ENCODE measurements at places on chromosomes 2 and 18.

DNA sequence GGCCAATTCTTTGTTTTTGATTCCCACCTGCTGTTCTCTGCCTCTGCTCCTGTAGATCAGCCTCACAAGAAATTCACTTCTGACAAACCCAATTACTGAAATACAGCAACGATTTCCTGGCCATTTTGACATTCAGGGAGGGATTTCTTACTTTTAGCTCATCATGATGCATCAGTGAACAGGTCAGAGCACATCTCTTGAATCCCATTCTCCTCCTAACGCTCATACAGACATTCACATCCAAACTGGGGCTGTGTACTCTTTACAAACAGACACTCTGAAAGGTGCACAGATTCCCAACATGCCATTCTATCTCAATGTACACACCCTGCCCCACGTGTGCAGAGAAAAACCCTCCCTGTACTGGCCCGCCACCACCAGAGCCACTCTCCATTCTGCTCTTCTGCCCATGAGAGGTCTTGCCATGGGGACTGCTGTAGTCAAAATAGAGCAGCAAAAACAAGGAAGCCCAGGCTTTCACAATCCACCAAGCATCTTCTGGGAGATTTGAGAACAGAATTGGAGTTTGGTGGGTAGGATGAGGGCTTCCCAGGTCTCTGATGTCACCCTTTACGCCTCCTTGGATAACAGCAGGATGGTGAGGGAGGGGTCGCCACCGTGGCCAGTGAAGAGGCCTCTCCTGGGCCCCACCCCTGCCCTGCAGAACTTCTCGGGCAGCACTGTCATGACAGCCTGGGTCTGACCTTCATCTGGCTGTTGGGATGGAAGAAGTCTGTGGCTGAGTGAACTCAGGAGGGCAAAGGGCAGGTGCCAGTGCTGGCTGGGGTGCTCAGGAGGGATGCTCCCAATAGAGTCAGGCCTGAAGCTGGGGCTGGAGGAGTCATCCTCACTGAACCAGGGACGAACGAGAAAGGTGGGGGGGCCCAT is 41.9 kb upstream of the ZFP36L2 start:
- no peak for DNase-seq

DNA sequence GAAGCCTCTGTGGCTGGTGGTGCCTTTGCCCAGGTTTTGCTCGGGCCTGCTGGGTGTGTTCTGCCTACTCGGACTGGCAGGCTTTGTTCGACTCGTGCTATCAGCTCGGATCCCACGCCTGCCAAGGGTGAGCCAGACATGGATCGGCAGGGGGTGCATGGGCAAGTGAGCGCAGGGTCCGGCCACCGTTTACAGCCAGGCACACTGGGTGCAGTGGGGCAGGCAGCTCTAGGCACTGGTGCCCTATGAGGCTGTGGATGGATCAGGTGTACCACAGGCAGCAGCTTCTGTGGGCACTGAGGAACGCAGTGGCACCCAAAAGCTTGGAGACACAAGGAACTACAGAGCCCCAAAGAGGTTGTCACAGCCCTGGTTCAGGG is 25.6 kb downstream of the MARCHF7 start:
- DNase-seq, result no peak

- no peak for DNase-seq
Observed at GRCh38 chr2:213148572-213149261, 2.7 kb downstream of the IKZF2 start.

- no peak for DNase-seq
Observed at GRCh38 chr18:31197676-31198075, 35.0 kb upstream of the DSC1 start.

DNA sequence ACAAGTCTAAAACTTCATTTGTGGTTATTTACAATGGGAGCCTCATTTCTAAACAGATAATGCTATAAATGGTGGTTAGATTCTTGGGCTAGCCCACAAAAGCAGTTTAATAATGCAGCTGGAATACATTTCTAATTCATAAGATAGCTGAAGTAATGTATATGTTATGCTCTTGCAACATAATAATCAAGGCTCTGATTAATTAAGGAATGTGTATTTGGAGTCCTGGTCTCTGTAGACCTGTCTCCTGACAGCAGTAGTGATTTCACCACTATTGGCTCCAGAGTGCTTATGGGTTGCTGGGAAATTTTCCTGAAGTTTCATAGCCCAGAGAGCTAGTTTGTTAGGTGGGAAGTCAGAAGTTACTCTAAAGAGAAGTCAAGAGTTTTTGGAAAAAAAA is 21.3 kb upstream of the CDC42EP3 start:
- no peak for DNase-seq

GRCh38 chr2:197803033-197803444 is 1.4 kb upstream of the PLCL1 start:
- DNase-seq, result no peak

DNA sequence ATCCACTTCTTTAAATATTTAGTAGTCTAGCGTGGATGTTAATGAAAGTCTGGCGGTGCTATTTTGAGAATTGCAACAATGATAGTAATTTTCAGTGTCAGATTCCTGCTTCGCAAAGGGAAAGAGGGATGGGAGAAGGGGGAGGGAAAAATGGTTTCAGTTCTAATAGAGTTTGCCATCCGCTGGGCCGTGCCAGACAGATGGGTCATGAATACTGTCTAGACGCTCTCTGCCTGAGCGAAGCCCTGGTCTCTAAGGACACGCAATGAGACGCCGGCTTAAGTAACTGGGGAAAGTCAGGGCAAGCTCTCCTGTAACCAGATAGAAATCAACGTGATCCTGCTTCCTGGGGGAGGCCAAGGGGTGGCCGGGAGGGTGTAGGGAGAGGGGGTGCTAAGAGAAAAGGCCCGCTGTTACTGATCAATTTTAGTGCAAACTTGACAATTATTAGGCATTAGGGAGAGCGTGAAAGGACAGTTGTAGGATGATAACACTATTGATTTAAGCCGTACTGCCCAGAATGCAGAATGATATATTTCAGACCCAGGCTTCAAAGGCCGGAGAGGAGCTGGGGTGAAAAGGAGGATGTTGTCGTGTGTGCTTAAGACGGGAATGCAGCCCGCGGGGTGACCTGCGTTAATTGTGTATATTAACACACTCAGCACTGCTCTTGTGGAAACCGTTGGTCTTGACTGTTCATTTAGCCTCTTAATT is 229.2 kb downstream of the LDLRAD4 start:
- no peak for DNase-seq

- no peak for DNase-seq
Observed at GRCh38 chr2:223929571-223930102, 15.5 kb downstream of the WDFY1 start.

GRCh38 chr2:181122601-181123000 is 142.2 kb downstream of the UBE2E3 start:
- no peak for DNase-seq

DNA sequence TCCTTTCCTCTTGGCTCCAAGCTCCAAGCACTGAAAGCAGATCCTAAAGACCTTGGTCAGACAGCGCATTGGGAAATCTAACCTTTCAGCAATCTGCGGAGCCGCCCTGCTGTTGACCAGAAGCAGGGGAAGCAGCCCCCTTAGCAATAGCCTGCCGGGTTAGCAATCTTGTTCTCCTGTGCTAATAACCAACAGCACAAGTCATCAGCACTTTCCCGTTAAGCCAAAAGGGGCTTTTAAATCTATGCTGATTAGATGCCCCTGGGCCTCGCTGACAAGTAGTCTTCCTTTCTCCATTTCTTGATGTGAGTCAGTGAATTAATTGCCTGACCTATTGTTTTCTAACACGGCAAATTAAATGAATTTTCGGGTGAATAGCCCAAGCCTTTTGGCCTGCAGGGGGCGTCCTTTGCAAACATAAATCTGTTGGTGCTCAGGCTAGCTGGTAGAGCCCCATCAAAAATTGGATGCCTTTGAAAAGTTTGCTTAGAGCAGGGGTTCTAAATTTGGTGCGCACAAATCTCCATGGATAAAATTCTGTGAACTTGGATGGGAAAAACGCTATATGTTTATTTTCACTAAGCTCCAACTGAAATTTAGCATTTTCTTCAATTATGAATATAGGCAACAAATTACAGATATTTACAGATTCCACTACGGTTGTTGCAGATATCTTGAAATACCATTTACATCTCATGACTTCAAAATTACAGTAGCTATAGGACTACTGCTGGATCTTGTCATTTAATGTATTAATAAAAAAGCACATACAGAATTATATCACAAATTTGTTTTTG is 24.6 kb downstream of the MAIP1 start:
- peak; percentile 56 for DNase-seq

GRCh38 chr2:186980787-186981550 is 132.0 kb upstream of the ZSWIM2 start:
- DNase-seq, result no peak

DNA sequence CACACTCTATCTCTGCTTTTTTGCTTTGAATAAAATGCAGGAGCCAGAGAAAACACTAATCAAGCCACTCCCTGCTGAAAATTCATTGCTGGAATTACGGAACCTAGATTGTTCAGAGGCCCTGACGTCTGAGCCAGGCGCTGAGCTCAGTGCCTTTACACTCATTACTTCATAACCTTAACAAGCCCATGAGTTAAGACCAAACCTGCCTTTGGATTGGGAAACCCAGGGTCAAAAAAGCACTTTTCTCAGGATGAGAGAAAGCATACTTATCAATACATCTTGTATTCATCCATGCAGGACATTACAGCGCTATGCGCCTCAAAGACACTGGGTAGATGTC is 762 bp downstream of the INO80C start:
- DNase-seq, result no peak

- DNase-seq, result no peak
Observed at GRCh38 chr2:46863882-46864281, 51.7 kb downstream of the MCFD2 start.

DNA sequence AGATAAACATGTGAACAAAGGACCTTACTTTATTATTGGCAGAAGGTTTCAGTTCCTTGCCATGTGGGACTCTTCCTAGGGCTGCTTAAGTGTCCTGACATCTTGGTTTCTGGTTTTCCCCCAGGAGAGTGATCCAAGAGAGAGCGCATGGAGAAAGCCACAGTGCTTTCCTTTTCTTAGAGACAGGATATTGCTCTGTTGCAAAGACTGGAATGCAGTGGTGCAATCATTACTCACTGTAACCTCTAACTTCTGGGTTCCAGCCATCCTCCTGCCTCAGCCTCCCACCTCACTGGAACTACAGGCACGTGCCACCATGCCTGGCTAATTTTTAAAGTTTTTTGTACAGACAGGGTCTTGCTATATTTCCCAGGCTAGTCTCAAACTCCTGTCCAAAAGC is 38.1 kb upstream of the TCF7L1 start:
- DNase-seq, result no peak

DNA sequence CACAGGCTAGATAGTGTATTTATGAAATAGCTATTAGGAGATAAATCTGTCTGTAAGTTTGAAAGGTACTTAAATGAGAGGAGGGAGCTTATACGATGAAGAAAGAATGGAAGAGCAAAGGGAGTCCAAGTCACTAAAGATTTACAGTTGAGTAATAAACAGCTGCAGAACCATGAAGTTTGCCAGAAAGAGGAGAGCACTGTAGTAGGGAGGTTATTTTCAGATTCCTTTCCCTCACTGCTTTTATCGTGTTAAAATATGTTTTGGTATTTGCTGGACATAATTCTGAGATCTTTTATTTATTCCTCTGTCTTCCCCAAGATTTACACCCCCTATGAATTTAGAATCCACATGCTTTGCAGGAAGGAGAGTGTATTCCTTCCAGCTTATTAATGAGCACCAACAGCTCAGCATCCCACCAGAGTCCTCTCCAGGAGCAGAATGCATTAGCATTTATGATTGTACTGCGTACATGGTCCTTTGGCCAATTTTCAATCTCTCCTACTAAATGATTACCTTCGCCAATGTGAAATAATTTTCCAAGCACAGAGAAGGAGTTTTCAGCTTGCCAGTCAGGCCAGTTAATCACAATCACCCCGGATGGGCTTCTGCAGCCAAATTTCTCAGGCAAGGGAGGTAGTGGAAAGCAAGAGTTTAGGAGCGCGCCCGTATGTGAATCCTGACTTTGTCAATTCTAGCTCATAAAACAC is 297.0 kb downstream of the NBAS start:
- no peak for DNase-seq

DNA sequence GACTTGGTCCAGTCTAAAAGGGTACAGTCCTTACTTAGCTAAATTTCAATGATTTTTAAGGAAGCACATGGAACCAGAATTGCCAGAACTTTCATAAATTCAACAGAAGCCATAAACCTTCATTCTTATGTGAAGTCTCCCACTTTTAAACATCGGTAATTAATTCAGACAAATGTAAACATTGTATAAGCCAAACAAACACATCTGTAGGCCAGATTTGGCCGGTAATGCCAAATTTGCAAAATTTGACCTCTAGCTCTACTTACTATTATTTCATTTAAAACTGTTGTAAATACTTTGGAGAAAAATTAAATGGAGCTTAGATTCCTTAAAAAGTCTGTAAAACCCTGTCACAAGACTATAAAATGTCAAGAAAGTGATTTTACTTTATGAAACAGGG is 83.2 kb upstream of the GALNT5 start:
- DNase-seq, result no peak

- no peak for DNase-seq
Observed at GRCh38 chr18:49322765-49323490, 137.5 kb downstream of the DYM start.

DNA sequence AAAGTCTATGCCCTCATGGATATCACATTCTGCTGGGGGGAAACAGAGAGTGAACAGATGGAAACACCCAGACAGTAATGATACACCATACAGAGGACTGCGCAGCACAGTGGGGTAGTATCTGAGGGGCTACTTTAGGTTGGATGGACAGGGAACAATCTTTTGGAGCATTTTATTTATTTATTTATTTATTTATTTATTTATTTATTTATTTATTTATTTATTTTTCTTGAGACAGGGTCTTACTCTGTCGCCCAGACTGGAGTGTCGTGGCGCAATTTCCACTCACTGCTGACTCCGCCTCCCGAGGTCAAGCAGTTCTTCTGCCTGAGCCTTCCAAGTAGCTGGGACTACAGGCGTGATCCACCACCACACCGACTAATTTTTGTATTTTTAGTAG is 89.2 kb downstream of the TGOLN2 start:
- no peak for DNase-seq

GRCh38 chr2:146984014-146984413 is 860.8 kb upstream of the ACVR2A start:
- DNase-seq, result no peak

- peak; percentile 42 for DNase-seq
Observed at GRCh38 chr2:181457741-181458425, 697 bp downstream of the ITGA4 start.

DNA sequence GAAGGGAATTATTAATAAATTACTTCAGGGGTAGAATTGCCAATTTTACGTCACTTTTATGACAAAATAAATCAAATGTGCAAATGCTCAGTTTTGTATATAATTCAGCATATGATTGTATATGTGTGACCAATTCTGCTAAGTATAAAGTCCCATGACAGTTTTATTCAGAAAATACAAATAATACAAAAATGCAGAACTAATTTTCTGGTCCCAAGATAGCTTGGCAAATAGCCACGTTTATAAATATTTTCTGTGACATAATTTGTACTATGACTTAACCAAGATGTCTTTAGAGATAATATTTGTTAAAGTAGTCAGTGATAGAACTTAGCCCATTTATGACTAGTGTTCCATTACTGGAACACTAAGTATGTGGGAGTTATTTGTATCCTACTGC is 24.2 kb upstream of the CAB39 start:
- DNase-seq, result no peak

- no peak for DNase-seq
Observed at GRCh38 chr2:158664987-158665386, 130.1 kb upstream of the DAPL1 start.

GRCh38 chr18:70295192-70296188 is 6.6 kb downstream of the SOCS6 start:
- no peak for DNase-seq

- no peak for DNase-seq
Observed at GRCh38 chr2:70047451-70047850, 39.8 kb upstream of the PCBP1 start.

GRCh38 chr2:23696752-23697045 is 230.2 kb downstream of the ATAD2B start:
- DNase-seq, result no peak

GRCh38 chr2:32963941-32964340 is 17.2 kb downstream of the LTBP1 start:
- no peak for DNase-seq
